ENCODE measurements at places on chromosomes 1 and 21.

GRCh38 chr1:2322065-2322571, 69.2 kb downstream of the MORN1 start:
- DNase-seq: peak; percentile 92

DNA sequence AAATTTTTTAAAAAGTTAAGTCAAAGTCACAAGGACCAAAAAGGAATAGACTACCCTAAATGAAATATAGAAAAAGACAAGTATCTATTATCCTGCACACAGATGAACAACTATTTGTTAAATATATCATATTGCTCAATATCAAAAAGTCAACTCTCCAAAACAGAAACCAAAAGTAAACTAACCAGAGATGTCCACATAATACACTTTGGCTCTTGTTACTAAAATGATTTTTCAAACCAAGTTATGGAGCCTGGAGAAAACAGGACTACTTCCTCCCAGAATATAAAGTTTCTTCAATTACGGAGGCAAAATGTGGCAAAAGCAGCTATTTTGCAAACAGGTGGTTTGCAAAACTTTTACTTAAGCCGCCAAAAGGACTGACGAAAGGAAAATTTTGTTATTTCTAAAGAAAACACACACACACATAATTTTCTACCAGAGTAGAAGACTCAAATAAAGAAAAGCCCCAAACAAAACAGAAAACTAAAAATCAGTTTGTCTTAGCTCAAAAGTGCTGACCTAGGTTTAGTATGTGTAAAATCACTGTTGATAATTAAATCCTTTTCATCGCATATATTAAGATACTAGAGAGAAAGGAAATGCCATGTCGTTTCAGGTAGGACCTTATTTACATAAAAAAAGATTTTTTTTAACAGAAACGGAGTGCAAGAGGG, 1.1 kb downstream of the DPYD start:
- no peak for DNase-seq

GRCh38 chr21:21063828-21064227, 65.6 kb downstream of the NCAM2 start:
- no peak for DNase-seq

DNA sequence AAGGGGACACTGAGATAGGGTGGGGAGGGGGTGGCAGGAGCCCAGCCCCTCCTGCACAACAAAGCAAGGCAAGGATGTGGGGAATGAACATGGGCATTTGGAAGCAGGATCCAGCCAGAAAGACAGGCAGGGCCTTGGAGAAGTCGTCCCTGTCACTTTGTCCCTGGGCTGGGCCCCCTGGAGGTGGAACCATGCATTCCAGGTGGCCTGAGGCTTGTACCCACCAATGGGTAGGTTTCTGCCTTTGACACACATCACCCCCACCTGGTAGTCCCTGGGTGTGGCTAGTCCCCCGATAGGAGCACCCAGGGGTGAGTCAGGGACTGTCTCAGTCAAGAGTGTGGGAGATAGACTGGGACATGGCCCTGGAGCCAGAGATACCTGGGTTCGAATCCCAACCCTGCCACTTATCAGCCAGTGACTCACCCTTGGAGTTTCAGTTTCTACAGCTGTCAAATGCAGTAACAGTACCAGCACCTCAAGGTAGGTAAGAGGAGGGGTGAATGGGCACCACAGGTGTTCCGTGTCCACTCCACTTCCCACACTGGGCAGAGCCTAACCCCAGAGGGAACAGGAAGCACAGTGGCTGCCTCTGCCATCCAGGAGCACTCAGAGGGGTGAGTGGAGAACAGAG, 10.0 kb downstream of the PLA2G2D start:
- DNase-seq: no peak

- DNase-seq: no peak
Observed at GRCh38 chr1:94953107-94953506, 26.2 kb upstream of the CNN3 start.

GRCh38 chr1:20183616-20184271, 2.2 kb upstream of the UBXN10 start:
- DNase-seq: no peak

GRCh38 chr1:213380865-213381264, 329.8 kb downstream of the RPS6KC1 start:
- no peak for DNase-seq

GRCh38 chr1:156813750-156814570, 2.7 kb downstream of the SH2D2A start:
- no peak for DNase-seq

- no peak for DNase-seq
Observed at GRCh38 chr1:30872948-30873263, 35.7 kb downstream of the SDC3 start.

- peak; percentile 87 for DNase-seq
Observed at GRCh38 chr1:247357781-247358211, 26.1 kb upstream of the ZNF496 start.

DNA sequence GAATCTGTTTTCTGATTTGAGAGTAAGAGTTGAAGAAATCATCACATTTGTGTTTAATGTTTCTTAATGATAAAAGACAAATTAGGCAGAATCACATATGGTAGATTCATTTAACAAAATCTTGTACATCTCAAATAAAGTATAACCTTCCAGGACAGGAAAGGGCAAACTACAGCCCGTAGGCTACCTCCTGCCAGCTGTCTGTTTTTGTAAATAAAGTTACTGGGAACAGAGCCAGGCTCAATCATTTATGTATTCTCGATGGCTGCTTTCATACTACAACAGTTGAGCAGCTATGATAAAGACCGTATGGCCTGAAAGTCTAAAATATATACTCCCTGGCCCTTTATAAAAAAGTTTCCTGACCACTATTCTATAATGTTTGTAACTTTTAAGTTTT, 204.1 kb downstream of the COL24A1 start:
- DNase-seq: peak; percentile 1

DNA sequence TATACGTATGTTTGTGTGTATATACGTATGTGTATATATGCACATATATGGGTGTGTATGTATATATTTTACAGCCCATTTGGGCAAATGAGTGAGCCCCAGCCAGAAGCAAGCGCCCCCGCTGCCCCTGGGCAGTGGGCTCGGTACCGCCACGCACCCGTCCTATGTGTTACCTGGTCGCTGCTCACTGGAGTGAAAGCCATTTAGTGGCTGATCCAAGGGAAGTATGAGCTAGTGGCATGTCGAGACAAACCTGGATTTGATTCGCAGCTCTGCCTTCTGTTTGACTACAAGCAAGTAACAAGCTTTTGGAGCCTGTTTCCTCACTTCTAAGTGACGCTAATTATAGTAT, 35.8 kb upstream of the JAK1 start:
- no peak for DNase-seq

DNA sequence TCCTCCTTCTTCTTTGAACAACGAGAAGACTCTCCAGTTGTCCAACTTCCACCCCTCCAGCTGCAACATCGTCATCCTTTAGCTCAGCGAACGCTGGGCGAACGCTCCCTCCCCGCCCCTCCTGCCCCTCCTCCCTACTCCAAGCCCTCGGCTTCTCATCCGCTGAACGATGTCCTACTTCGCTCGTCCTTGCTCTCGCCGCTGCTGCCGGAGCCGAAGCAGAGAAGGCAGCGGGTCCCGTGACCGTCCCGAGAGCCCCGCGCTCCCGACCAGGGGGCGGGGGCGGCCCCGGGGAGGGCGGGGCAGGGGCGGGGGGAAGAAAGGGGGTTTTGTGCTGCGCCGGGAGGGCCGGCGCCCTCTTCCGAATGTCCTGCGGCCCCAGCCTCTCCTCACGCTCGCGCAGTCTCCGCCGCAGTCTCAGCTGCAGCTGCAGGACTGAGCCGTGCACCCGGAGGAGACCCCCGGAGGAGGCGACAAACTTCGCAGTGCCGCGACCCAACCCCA, at the start of gene BCAN:
BCAN (plus strand) TSS at position 357 of the 504 bp plus-strand sequence. CDS start 3,938 bp downstream, outside the sequence.
- no peak for DNase-seq

GRCh38 chr21:45570826-45571601, 28.8 kb upstream of the SLC19A1 start:
- peak; percentile 20 for DNase-seq

DNA sequence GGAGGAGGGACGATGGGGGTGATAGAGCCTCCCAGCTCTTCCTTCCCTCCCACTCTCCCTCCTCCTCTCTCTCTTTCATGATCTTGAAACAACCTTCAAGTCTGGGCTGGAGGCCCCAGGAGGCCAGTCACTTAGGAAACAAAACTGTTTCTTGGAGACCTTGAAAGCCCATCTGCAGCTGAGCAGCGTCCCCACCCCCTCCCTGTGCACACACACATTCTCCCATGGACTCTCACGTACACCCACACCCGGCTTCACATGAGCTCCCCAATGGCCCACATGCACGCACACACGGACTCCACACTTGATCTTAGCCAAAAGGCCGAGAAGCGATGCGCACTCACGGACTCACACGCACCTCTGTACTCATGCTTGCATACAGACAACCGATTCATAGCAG, 3.2 kb upstream of the ATP1A2 start:
- no peak for DNase-seq
